T-cell (primary cell): ENCODE measurements at places on chromosomes 1 and 21.

DNA sequence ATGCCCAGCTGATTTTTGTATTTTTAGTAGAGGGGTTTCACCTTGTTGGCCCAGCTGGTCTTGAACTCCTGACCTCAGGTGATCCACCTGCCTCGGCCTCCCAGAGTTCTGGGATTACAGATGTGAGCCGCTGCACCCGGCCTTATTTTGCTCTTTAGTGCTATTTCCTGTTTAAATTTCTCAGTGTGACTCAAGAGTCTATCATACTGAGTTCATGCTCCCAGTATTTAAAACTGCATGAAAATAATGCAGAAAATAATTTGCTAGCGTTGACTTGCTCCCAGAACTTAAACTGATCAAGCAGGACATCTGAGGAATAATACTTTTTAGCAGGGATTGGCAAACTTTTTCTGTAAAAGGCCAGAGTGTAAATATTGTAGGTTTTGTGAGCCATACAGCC, 86.4 kb upstream of the C1orf21 start:
- DNase-seq = no peak

- DNase-seq = no peak
Measured at GRCh38 chr1:179029321-179029759, 3.6 kb downstream of the FAM20B start.

DNA sequence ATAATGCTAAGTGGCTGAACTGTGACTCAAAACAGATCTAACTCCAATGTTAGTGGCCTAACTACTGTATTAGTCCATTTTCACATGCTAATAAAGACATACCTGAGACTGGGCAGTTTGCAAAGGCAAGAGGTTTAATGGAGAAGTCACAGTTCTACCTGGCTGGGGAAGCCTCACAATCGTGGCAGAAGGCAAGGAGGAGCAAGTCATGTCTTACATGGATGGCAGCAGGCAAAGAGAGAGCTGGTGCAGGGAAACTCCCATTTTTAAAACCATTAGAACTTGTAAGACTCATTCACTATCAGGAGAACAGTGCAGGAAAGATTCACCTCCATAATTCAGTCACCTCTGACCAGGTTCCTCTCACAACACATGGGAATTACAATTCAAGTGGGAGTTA, 79.7 kb upstream of the CACYBP start:
- no peak for DNase-seq

DNA sequence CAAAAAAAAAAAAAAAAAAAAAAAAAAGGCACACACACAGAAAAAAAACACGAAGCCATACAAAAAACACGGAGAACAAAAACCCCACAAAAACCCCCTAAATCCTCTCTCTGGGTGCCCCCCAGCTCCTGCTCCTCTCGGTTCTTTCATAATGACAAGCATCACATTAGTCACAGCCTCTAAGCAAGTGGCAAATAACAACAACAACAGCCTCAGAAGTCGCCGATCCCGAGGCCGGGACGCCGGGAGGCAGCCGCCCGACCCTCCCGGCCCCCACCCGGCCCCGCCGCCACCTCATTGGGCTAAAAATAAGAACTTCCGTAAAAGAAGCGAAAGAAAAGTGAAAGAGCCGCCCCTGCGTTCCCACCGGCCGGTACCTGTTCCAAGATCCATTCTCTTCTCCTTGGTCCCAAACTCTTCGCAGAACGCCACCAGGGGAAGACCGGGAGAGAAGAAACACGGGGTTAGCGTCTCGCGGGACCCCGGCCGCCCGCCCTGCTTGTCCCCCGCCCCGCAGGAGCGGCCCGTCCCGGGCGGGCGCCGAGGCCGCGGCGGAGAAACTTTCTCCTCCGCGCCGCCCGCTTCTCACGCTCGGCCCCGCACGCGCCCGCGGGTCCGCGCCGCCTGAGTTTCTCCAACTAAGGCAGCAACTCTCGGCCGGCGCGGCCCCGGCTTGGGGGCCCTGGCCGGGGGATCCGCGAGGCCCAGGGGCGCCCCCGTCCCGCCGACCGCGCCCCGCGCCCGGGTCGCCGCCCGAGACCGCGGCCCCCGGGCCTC, 102.8 kb downstream of the CASZ1 start:
- DNase-seq = peak; percentile 16

DNA sequence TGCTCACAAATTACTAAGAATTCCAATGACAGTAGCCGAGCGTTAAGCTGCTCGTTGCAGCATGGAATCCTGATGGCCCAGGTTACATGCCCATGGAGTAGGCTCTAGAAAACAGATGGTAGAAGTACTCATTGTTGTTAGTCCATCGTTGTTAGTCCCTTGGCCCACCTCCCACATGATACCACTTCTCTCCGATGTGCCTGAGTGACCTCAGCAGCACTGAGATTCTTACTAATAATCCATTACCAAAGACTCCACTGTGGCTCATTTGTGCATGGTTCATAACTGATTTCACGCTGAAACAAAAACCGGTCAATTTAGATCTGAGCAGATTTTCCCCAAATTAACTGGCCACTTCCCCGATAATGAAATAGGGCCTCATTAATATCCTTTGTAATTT, 772.3 kb upstream of the CXADR start:
- DNase-seq = no peak

DNA sequence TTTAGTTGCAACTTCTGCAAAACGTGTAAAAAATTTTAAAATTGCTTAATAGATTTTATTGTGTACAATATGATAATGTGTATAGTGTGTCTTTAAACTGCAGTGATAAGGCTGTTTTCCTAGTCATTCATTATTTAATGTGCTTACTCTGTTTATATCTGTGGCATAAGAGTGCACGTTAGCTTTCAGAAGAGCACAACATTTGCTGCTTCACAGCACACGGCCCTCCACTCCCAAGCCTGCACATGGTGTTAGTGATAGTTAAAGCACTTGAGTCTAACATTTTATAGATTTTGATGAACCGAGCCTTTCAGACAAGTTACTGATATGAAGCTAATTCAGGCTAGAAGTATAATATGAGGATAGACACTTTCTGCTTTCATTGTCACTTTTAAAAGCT, 120.6 kb downstream of the ADGRL2 start:
- DNase-seq = no peak

DNA sequence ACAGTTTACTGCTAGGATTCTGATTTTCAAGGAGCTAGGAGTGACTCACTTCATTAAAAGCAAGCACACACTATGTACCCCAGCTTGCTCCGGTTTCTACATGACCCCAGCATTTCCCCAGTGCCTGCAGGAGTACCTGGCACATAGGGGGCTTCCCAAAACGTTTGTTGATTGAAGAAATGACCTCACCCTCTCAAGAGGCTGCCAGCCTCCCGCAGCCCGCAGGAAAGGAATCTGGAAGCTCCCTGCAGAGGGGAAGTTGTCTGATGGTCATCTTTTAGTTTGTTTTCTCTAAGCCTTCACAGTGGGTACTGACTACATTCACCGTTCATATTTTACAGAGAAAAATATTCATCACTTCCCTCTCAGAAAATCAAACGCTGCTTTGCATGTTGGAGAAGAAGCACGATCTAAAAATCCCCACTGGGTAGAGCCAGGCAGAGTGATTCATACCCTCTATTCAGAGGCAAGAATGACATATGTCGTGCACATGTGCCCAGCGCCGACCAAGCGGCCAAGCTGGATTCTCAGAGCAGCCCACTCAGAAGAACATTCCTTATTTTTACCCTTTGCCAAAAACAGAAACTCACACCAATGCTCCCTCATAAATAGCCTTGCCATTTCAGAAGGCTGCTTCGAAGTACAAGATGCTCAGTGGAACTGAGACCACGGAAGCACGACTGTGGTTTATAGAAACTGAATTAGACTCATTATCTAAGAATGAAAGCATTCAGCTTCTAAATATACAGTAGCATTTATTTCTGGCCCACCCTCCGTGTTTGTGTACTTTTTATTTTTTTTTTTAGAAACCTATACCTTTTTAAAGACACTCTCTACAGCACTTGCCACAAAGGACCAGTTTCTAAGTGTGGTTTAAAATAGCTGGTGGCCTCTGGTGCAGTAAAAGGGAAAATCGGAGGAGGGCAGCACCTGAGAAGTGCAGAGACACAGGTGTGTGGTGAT, 143.2 kb downstream of the MIS18A start:
- no peak for DNase-seq

DNA sequence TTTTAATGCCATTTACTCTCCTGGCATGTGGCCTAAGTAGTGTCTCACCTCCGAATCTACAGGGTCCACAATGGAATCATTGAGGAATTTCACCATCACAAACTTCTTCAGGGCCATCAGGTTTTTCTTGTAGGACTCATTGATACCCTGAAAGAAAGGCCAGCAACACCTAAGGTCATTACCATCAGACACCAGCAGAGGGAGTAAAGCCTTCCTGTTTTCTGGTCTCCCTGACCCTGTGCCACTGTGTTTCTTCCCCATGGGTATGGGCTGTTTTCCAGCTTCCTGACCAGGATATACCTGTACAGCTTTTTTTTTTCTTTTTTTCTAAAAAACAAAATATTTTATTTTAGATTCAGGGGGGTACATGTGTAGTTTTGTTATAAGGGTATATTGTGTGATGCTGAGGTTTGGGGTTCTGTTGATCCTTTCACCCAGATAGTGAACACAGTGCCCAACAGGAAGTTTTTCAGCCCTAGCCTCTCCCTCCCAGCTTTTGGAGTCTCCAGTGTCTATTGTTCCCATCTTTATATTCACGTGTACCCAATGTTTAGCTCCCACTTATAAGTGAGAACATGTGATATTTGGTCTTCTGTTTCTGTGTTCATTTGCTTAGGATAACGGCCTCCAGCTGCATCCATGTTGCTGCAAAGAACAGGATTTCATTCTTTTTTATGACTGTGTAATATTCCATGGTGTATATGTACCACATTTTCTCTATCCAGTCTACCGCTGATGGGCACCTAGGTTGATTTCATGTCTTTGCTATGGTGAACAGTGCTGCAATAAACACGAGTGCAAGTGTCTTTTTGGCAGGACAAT, 18.3 kb downstream of the PPT1 start:
- DNase-seq = peak; percentile 33

- peak; percentile 2 for DNase-seq
Measured at GRCh38 chr1:12276225-12276624, 46.4 kb downstream of the VPS13D start.

DNA sequence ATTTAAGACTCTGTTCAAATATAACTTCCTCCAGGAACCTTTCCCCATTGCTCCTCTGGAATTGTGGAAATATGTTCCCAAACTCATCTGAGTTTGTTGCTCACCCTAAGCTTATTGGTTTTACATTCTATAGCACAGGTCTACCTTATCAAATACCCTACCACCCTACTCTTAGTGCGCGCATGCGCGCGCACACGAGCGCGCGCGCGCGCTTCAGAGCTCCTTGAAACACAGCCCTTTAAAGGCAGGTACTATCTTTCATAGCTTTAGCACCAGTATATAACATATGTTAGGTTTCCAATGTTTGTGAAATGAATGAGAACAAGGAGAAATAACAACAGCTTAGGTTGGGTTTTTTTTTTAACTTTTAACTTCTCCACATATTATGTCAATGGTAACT, 3.5 kb downstream of the IPP start:
- no peak for DNase-seq

- DNase-seq = peak; percentile 43
Measured at GRCh38 chr1:24481101-24481500, 21.5 kb upstream of the RCAN3 start.

DNA sequence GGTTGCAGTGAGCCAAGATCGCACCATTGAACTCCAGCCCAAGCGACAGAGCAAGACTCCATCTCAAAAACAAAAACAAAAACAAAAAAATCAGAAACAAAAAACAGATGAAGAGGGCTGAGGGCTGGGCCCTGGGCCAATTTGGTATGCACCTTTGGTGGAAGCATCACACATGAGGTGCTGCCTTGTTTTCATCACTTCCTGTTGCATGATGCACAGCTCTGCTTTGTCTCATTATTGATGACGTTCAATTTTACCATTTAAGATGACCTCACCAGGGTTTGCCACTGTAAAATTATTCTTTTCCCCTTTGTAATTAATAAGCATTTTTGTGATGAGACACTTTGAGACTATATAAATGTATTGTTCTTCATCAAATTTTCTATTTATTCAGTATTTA, 9.8 kb upstream of the IFNAR2 start:
- no peak for DNase-seq

DNA sequence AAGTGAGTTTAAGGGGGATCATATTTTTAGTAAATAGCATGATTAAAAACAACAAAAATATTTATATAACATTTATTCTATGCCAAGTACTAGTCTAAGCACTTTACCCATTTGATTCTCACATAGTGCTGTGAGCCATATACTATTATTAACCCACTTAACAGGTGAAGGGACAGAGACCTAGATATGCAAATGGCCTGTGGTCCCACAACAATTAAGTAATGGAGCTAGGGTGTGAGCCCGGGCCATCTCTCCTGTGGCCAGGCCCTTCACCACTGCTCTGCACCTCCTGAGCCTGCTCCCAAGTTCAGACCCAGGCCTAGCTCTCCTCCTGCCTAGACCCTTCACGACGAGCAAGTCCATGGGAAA, 537 bp downstream of the ASCL5 start:
- DNase-seq = no peak

DNA sequence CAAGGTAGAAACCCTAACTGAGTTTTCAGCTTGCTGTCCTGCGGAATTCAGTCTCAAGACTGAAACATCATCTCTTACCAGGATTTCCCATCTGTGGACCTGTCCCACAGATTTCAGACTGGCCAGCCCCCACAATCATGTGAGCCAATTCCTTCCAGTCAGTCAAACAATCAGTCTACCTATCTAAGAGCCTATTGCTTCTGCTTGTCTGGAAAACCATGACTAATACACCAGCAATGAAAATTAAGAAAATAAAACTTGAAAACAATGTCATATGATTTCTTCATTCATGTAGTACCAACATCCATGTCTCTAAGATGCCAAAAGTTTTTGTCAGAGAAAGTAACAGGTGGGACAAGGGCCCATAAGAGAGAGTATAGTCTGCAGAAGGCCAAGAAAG, 57.6 kb upstream of the CRB1 start:
- no peak for DNase-seq

GRCh38 chr1:41936107-41936506, 17.4 kb upstream of the HIVEP3 start:
- DNase-seq = no peak

- DNase-seq = no peak
Measured at GRCh38 chr21:24941316-24942185, 665.7 kb downstream of the MRPL39 start.

DNA sequence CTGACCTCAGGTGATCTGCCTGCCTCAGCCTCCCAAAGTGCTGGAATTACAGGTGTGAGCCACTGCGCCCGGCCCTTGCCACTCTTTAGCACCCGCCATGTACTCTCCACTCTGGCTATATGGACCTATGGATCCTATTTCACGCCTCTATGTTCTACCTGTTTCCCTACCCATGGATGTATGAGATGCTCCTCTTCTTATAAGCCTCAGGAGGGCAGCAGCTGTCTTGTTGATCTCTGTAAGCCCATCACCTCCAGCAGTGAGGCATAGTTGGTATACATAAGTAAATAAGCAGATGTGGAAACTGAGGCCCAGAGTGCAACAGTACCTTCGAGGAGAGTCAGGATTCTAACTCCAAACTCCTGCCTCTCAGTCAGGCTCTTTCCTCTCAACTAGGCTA, 24.7 kb upstream of the ARTN start:
- no peak for DNase-seq

DNA sequence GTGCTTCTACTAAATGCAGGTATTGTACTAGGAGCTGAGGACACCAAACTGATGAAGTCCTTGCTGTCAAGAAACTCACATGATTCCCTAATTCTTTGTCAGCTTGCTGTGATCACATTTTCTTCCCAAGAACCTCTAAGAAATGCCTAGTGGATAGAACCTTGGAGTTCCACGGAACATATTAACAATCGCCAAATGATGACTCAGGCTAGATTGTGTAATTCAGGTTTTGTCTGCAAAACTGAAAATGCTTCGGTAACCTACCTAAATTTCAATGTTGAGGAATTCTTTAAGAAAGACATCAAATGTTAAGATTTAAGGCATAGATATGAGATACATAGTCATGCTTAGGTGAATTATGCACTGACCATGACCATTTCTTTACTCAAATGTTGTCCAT, 1.7 kb upstream of the GADD45A start:
- DNase-seq = no peak
